ENCODE measurements at places on chromosomes 5 and 9.

- no peak for DNase-seq
Observed at GRCh38 chr9:113853333-113853732, 22.8 kb upstream of the ZNF618 start.

- DNase-seq: no peak
Observed at GRCh38 chr5:33180900-33181299, 259.9 kb upstream of the TARS1 start.

- no peak for DNase-seq
Observed at GRCh38 chr5:27855491-27855890, 817.1 kb upstream of the CDH9 start.

DNA sequence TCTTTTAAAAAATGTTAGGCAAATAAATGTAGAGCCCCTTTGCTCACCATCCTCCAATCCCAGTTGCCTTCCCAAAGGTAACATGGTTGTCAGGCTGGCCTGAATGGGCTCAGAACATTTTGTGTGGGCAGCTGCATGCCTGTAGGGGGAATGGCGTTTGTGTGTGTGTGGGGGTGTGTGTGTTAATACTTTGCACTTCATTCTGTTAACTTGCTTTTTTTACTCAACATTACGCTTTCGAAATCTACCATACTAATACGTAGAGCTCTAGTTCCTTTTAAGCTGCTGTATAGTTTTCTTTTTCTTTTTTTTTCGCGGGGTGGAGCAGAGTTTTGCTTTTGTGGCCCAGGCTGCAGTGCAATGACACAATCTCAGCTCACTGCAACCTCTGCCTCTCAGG is 14.0 kb downstream of the MYOZ3 start:
- DNase-seq: no peak

DNA sequence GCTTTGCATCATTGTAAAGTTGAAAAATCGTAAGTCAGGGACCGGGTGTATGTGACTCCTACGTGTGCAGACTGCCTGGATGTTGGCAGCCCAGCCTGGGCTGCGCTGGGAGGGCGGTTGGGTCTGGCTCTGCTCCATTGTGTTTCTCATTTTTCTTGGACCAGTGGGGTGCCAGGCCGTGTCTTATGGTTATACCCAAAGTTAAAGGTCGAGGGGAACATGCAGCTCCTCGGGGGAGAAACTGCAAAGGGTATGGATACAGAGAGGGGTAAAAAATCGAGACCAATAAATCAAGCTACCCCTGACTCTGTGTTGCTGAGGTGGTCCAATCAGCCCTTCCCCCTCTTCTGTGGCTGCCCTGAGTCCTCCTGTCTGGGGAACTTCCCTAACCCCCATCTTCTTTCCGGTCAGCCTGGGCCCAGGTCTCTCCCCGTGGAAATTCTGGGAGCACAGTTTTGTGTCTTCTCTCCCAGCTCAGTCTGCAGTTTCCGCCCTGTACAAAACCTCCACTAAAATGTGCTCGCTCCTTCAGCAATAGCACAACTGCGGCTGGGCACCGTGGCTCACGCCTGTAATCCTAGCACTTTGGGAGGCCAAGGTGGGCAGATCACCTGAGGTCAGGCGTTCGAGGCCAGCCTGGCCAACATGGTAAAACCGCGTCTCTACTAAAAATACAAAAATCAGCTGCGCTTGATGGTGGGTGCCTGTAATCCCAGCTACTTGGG is 34.1 kb upstream of the UNC5A start:
- peak; percentile 1 for DNase-seq

GRCh38 chr5:80591352-80591751 is 21.3 kb upstream of the ANKRD34B start:
- no peak for DNase-seq

Measured in GM13977 (cell line).